ENCODE measurements at places on chromosomes 5 and 9. TPM values are rescaled to one million over a fixed set of nuclear protein-coding genes. Genes with fewer than 3 reads are reported as not detected.
A peak's percentile ranks its signal among the peaks of the same experiment; 100 is the strongest.

- no peak for DNase-seq
- H3K27me3 ChIP-seq, result no peaks in the 10 kb centered on the region
- no peak overlapping the region for H3K4me3 ChIP-seq
- H3K27ac ChIP-seq, result no peak overlapping the region
Observed at GRCh38 chr5:120640778-120641177, 176.7 kb downstream of the PRR16 start.

DNA sequence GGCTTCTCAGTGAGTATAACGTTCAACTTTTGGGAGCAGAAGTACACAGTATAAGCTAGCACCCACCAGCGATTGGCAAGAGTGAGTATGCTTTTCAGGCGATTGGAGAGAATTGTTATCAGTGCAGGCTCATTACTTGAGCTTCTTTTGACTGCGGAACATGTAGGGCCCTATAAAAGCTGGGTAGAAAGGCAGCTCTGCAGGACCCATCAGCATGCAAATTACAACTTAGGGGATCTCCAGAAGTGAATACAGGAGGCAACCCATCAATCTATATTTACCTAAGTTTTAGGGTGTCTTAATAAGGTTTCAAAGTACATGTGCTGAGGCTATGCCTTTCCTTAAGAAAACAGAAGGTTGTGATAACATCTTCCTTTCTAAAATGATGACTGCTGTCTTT lies 225.0 kb downstream of the MLLT3 start:
- H3K27me3 ChIP-seq, result no peaks in the 10 kb centered on the region
- H3K27ac ChIP-seq, result no peak overlapping the region
- H3K4me3 ChIP-seq, result no peak overlapping the region
- DNase-seq, result no peak
- H3K4me1 ChIP-seq, result no peaks in the 10 kb centered on the region

The SMIM3 gene
- 14.0 TPM for polyA plus RNA-seq

DNA sequence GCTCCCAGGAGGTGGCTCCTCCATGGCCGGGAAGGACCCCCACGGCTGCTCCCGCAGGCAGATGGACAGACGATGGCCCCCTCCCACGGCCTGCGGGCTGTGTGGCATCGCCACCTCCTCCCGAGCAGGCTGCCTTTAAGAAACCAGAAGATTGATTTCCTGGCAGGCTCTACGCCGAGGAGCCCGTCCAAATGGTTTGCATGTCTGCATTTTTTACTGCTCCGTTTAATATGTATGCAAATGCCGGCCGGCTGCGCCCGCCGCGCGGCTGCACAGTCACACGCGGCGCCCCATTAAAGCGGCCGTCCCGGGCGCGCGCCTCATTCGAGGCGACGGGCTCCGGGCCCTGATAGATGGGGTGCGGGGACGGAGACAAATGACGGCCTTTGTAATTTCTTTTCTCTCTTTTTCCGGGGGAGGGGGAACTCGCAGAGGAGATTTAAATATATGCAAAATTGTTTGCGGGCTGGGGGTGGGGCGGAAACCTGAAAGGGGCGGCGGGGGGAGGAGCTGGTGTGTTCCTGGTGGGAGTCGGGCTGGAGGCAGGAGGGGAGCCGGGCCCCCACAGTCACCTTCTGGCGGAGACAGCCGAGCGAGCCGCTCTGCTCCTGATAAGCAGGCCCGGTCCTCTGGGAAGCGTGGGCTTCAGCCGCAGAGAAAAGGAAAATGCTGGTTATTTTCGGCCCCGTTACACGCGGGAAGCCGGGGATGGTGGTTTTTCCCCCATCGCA lies 158.7 kb upstream of the IER5L start:
- H3K4me3 ChIP-seq, result no peak overlapping the region
- H3K4me1 ChIP-seq, result peaks cover 25% of the 10 kb centered on the region
- no peaks in the 10 kb centered on the region for H3K27me3 ChIP-seq
- peak overlapping the region; percentile 0 for H3K27ac ChIP-seq
- no peaks in the 10 kb centered on the region for H3K36me3 ChIP-seq

GRCh38 chr9:127388037-127388855 lies 8.7 kb upstream of the SLC2A8 start:
- peak; percentile 83 for DNase-seq
- no peak overlapping the region for H3K4me3 ChIP-seq
- H3K4me1 ChIP-seq, result no peaks in the 10 kb centered on the region

- H3K36me3 ChIP-seq, result no peaks in the 10 kb centered on the region
- peaks cover 4% of the 10 kb centered on the region for H3K4me1 ChIP-seq
- no peak overlapping the region for H3K4me3 ChIP-seq
- H3K27me3 ChIP-seq, result no peaks in the 10 kb centered on the region
- no peak for DNase-seq
Observed at GRCh38 chr5:130171699-130172098, 267.4 kb downstream of the CHSY3 start.

The CARD9 gene
- polyA plus RNA-seq, result 7.9 TPM

The AIF1L gene
- 4.5 TPM for polyA plus RNA-seq

GRCh38 chr5:177124486-177124991 lies 9.0 kb upstream of the NSD1 start:
- H3K4me1 ChIP-seq, result no peaks in the 10 kb centered on the region
- no peaks in the 10 kb centered on the region for H3K36me3 ChIP-seq
- H3K27ac ChIP-seq, result no peak overlapping the region

The PLEKHG4B gene
- 1.9 TPM for polyA plus RNA-seq

The FAM174A gene
- 21.3 TPM for polyA plus RNA-seq

- H3K36me3 ChIP-seq, result no peaks in the 10 kb centered on the region
- H3K27me3 ChIP-seq, result no peaks in the 10 kb centered on the region
- H3K27ac ChIP-seq, result no peak overlapping the region
- H3K4me3 ChIP-seq, result no peak overlapping the region
Observed at GRCh38 chr9:130018265-130018664, 24.7 kb downstream of the FNBP1 start.
